Fibroblast of villous mesenchyme (primary cell): ENCODE measurements at places on chromosomes 6 and 20.

DNA sequence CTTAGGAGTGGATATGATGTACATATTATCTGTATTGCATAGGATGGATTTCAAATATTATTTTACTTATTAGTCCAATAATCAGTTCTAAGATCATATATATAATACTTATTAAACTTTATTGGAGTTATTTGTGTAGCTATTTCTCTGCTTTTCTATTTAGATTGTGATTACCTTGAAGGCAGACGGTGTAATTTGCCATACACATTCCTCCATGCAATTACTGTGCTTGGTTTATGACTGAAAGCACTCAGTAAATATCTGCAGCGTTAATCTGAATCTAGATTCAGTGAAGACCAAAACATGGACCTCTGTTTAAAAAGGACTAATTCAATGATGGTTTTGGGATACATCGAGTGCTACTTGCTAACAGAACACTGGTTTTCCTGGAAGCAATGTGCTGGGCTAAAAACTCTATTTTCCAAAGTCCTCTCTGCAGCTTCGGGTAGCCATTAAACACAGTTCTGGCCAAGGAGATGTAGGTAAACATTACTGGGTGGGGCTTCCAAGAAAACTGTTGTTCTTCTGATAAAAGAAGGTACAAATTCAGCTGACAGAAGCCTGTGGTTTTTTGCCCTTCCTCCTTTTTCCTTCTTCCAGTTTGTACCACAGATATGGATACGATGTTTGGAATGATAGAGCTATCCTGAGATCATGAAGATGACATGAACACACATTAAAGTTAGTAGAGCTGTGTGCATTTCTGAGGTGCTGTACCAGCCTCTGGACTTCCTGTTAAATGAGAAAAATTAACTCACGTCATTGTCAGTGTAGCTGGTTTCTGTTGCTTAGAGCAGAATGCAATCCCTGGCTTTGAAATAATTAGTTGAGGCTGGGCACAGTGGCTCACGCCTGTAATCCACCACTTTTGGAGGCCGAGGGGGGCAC lies 136.5 kb upstream of the NUP153 start:
- DNase-seq: no peak

GRCh38 chr6:38996676-38997075 lies 51.9 kb upstream of the GLP1R start:
- DNase-seq: no peak

- peak; percentile 94 for DNase-seq
Observed at GRCh38 chr20:17843246-17844132, 125.1 kb downstream of the SNX5 start.

DNA sequence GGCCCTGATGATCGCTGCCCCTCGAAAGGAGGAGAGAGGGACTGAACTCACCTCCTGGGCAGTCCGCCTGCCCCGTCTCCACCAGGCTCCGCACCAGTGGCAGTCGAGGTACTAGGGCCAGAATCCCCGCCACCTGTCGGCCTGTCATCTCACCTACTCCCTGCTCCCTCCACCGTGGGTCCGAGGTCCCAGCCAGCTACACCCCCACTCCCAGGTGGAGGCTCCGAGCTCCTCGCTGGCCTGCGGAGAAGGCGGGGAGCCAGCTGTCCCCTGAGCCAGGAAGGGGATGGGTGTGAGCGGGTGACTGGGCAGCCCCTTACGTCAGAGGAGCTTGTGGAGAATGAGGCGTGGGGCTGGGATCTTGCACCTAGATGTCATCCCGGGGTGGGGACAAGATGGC lies 1066.5 kb upstream of the MANEA start:
- DNase-seq: no peak

GRCh38 chr20:51380401-51381385 lies 161.8 kb downstream of the NFATC2 start:
- DNase-seq: no peak

- DNase-seq: no peak
Observed at GRCh38 chr20:10784554-10785183, 110.9 kb upstream of the JAG1 start.

GRCh38 chr6:168417191-168417590 lies 23.8 kb upstream of the SMOC2 start:
- no peak for DNase-seq

DNA sequence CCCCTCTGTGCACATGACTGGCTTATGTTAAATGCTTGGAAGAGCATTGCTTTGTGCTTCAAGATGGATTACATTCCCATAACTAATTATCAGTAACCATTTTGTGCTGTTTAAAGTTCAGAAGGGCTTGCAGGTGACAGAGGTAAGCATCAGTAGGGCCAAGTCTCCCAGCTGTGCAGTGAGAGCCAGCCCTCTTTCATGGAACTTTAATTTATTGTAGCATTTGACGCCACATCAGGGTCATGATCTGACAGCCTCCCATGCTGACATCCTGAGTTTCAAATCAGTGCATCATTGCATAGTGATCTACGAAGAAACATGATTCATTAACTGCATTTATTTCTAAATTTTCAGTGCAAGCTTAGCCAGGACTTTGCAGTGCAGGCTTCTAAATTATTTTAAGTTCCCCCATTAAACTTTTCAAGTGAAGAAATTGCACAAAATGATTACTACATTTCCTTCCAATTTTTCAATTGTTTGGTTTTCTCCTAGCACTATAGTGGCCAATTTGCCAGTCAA lies 380.9 kb downstream of the UTRN start:
- DNase-seq: no peak

DNA sequence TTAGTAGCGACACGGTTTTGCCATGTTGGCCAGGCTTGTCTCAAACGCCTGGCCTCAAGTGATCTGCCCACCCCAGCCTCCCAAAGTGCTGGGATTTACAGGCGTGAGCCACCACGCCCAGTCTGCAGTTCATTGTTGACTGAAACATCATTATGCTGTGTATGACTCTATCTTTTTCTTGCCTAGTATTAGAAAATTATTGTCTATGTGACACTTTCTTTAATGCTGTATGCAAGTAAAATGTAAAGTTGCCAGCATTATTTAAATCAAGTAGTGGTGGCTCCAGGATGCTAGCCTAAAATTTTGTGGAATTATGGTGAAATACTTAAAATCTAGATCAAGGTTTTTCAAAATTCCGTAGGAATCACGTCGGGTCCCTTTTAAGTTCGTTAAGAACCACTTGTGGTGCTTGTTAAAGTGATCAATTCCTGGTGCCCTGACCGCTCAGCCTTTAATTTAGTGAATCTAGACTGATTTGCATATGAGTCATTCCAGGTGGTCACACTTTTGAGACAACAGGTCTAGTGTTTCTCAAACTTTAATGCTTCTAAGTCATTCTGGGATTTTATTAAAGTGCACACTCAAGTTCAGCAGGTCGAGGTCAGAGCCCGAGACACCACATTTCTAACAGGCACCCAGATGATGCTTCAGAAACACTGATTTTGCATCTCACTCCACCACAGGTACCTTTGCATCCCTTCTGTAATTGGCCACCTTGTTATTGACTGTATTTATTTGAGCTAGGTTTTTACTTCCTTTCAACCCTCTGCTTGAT lies 132.6 kb upstream of the MTHFD1L start:
- DNase-seq: no peak

- DNase-seq: no peak
Observed at GRCh38 chr6:159646116-159646515, 46.9 kb downstream of the SOD2 start.

DNA sequence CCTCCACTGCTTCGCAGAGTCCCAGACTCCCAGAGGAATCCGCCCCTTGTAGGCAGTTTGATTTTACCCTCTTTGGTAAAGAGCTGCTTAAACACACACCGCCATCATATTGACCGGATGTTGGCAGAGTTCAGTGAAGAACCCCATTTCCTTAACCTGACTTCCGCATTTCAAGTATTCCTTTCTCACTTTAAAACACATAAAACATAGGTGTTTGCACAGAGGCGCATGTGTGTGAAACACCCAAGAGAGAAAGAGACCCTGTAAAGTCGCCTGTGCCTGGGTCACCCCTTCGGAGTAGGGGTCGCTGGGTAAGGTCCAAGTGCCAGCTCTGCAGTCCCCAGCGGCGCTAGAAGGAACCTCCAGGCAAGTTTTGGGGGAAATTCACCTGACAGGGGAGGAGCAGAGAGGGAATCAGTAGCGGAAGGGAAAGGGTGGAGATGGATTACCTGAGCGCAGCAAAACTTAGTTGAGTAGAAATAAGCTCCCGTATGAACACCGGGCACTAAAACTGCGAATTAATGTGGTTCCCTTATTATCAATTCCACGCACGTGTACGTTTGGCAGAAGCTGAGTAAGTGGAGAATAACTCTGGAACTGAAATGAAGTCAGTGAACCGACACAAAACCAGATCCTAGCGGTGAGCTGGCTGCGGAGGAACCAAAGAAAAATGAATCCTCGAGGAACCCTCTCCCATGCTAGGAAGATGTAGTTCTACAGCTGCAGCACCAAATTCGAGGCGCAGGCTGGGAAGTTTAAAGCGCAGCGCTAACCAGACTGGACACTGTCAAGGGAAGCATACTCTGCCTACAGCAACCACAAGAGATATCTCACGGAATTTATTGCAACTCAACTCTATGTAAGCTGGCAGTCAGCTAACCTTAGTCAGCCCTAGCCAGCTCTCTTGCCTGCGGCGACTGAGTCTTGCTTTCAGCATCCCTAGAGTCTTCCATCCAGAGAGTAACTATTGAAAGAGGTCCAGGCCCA lies 3.5 kb upstream of the HTR1B start:
- DNase-seq: peak; percentile 48

- DNase-seq: no peak
Observed at GRCh38 chr20:64041781-64042053, 5.7 kb downstream of the C20orf204 start.

DNA sequence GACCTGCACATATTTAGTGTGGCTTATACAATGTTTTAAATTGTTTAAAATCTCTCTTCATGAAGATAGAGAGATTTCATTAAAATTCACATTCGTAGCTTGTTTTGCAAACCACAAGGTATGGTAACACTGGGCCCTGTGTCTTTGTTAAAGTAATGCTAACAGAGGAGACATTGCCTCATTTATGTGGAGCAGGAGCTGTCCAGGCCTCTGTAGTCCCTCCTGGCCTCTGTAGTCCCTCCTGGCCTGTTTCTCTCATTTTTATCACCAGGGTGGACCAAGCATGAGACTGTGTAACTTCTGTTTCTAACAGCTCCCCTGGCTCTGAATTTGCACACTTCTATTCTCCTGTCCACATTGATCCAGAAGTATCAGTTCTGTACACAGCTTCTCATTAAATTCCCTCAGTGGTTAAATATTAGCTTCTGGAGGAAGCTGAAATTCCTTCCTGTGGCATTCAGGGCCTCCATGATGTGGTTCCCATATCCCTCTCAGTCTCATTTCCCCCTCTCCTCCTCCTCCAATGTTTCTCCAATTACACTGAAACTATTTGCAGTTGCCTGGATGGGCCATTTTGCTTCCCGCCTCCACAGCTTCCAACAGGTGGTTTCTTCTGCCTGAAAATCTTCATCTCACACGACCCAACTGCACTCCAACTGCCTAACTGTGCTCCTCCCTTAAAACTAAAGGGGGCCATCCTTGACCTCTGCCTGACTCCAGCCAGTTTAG lies 340.4 kb downstream of the SYNE1 start:
- peak; percentile 14 for DNase-seq

DNA sequence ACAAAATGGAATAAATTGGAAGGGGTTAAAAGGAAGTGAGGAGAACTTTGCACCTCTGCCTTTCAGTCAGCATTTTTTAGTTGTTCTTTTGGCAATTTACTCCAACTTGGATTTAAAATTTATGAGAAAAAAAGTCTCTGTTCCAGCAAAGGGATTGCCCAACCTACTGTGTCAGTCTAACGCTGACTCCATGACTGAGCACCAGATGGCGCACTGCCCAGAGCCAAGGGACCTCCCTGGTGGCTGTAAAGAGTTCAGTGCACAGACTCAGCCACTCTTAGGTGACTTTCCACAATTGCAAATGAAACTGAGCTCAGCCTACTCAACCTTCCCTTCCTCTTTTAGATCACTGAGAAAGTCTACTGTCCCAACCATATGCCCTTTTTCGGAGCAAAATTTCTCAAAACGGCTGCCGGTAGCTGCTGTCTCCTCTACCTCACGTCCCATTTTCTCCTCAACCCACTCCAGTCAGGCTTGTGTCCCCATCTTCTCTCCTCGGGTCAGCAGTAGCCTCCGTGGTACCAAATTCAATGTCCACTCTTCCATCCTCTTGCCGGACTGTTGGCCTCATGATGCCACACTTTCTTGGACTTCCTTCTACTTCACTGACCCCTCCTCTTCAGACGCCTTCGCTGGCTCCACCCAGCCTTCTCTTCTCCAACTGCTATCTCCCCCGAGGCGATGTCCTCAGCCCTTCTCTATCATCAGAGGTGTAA lies 38.7 kb downstream of the GSTA2 start:
- peak; percentile 72 for DNase-seq

GRCh38 chr6:81480139-81480538 lies 272.3 kb downstream of the TENT5A start:
- DNase-seq: no peak

DNA sequence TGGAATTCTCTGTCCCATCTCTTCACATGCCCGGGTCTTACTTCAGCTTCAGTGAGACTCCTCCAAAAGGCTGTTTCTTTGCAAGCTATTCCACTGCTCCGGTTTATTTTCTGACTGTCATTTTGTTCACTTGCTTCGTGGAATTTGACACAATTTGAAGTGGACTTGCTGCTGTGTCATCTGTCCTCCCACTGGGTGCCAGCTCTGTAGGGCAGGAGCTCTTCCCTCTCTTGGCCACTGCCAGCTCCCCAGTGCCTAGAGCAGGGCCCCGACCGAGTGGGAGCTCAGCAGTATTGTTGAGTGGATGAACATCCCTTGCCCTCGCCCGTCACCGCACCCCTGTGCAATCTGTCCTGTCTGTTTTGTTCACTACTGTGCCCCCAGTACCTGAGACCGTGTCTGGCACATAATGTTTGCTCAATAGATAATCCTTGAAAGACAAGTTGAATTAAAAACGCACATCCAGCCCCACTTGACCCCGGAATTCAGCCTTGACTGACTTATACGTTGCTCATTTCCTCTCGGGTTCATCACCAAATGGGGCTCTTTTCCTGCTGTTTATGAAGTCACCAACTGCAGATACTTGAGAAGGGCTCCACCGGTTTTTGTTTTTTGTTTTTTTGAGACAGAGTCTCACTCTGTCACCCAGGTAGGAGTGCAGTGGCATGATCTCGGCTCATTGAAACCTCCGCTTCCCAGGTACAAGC lies 170.3 kb upstream of the KCNG1 start:
- no peak for DNase-seq

GRCh38 chr6:126716826-126717509 lies 377.1 kb downstream of the CENPW start:
- DNase-seq: no peak

GRCh38 chr6:158560836-158561320 lies 987 bp downstream of the TMEM181 start:
- DNase-seq: peak; percentile 39

GRCh38 chr6:12968839-12969558 lies 252.4 kb downstream of the PHACTR1 start:
- no peak for DNase-seq

- no peak for DNase-seq
Observed at GRCh38 chr6:149990661-149991471, 27.1 kb downstream of the ULBP1 start.
